ENCODE measurements at places on chromosomes 5 and 9.

- no peak for DNase-seq
These were observed 13.6 kb upstream of the SET start for GRCh38 chr9:128675382-128675781.

DNA sequence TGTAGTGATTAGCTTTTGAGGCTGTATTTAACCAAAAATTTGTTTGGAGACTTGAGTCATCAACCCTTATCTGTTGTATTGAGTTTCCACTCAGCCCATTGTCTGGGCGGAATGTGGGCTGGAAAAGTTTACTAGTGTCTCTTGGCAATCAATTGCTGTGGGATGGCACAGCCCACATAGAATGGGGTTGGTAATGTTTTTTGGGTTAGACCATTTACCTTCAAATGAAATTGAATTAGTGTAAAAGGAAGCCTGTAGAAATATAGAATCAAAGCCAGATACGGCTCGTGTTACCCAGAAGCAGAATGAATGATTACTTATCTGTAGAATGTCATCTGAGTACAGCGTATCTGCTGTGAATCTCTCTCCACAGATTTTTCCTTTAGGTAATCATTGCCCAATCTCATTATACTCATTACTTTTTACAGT lies 142.9 kb downstream of the AOPEP start:
- DNase-seq = no peak

DNA sequence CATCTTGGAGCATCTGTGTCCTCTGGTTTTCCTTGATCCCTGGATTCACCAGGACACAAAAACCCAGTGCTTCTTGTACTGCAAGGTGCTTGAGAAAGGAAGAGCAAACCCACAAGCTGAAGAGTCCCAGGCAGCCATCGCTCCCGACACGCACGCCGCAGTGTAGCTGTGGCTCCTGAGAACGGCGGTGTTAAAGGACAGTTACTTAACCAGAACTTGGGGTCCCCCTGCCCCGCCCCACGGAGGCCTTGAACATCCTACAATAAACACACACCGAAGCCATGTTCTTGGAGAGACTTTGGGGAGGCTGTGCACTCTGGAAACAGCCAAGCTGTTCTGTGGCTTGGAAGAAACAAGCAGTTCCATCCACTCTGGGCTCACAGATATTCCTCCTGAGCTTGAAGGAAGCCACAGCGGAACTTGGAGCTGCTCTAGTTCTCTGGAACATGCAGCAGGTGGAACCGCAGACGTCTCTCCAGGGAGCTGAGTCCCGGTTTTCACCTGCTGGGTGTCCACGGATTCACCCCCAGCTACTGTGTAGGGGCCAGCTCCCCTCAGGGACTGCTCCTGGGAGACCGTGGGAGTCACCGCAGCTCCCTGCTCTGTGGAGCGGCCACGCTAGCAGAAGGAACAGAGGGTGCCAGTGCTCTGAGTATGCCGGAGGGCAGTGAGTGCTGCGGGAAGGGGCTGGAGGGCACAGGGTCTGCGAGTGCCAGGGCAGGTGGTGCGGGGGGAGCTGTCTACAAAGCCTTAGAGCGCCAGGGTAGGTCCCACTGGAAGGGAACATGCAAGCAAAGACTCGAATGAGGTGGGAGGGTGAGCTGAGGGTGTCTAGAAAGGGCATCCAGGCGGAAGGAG lies 107.3 kb downstream of the ADAMTS2 start:
- DNase-seq = no peak

- no peak for DNase-seq
These were observed 662.9 kb upstream of the ZNF608 start for GRCh38 chr5:125409234-125409860.

- no peak for DNase-seq
These were observed 141.0 kb downstream of the GABBR2 start for GRCh38 chr9:98567540-98568233.

DNA sequence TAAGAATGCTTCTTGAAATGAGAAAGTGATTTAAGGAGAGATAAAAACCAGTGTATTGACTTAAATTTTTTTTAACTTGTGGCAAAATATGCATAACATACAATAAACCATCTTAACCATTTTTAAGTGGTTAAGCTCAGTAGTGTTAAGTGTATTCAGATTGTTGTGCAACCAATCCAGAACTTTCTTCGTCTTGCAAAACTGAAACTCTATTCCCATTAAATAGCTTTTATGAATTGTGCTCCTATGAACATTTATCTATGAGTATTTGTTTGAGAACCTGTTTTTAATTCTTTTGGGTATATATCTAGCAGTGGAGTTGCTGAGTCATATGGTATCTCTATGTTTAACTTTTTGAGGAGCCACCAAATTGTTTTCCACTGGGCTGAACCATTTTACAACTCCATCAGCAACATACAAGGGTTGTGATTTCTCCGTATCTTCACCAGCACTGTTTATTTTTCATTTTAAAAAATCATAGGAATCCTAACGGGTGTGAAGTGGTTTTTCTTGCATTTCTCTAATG lies 76.6 kb upstream of the ACTBL2 start:
- DNase-seq = no peak

DNA sequence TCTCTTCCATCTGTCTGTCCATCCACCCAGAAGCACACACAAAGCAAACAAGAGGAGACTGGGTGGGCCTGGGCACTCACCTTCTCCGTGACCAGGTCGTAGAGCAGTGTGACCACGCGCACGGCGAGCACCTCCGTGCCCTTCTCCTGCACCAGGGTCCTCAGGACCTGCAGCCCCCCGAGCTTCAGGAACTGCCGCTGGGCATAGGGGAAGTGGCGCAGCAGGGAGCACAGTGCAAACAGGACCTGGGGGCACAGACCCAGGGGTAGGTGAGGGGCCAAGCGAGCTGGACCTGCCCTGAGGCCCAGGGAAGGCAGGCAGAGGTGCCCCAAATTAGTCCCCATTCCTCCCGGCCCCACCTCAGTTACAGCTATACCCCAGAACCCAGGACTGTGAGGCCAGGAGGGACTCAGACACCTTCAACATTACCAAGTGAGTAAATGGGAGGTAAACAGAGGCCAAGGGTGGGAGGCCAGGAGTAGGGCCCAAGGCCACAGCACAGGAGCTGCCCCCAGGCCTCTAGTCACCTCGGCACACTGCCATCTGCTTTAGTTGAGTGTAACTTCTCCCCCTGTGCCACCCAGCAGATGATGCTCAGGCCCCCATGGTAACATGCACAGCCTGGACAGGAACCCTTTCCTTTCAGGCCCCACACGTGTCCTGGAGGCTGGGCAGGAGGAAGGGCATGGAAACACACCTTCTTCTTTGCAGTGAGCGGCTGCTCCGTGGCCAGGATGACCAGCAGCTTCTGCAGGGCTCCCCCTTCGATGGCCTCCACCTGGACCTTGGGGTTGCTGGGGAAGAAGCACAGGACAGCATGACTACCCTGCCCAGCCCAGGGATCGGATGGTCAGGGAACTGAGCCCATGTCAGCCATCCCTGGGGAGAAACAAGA lies 76.2 kb upstream of the LRRTM2 start:
- no peak for DNase-seq

DNA sequence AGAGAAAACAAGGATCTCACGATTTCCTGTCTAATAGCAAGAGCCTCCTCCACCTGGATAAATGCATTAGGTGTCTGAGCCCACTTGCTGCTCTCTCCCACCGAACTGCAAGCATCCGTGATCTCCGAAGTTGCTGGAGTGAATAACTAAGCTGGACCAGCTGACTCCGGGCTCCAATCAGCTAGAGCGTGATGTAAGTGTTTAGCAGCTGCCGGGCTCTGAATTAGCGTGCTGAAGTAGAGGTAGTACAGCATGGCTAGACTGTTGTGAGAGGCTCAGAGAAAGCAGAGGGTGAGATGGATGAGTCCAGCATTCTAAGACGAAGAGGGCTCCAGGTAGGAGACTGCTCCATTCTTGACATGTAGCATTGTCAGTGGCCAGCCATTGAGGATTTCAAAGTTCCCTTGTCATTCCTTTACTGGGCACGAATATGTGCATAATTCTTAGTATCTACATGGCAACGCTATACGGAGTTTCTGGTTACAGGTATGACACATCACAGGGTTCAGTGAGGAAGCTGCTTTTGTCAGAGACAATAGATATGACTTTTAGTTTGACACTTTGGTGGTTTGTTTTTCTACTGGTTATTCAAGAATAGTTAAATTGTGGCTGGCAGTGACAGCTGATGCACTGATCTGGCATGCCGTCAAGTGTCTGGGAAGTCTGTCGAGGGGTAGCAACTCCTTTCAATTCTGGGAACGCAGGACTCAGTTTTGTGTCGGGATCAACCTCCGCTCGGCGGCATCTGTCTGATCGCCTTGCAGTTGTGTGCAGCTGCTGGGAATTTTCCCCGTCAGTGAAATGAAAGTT lies 232.6 kb downstream of the MAST4 start:
- DNase-seq = peak; percentile 57

- DNase-seq = no peak
These were observed 30.6 kb downstream of the KDM4C start for GRCh38 chr9:6788162-6789016.

- DNase-seq = no peak
These were observed 29.9 kb downstream of the DPYSL3 start for GRCh38 chr5:147479949-147480348.

- DNase-seq = no peak
These were observed 39.5 kb downstream of the ERGIC1 start for GRCh38 chr5:172873513-172873912.

GRCh38 chr9:13332571-13332970 lies 53.1 kb upstream of the MPDZ start:
- no peak for DNase-seq

GRCh38 chr9:91089405-91090129 lies 272.2 kb downstream of the AUH start:
- no peak for DNase-seq

- no peak for DNase-seq
These were observed 30.7 kb downstream of the TERT start for GRCh38 chr5:1264211-1264610.

DNA sequence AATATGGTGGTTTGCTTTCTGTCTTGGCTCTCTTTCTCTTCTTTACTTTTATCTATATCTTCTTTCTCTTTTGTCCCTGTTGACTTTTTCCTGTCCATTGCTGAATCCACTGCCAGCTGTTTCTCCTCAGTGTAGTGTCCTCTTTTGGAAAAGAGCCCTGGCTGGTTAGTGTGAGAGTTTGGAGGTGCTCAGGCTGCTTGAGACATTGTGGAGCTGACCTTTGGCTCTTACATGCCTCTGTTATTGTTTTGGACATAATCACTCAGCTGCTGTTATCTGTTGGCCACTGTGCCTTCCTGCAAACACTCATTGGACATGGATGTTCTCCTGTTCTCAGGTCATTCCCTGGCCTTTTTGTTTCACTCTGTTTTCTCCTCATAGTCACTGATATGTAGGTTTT lies 295.4 kb upstream of the RIOK2 start:
- no peak for DNase-seq
